WTC11 (cell line): ENCODE measurements at places on chromosomes 2 and 18. TPM values are rescaled to one million over a fixed set of nuclear protein-coding genes. Genes with fewer than 3 reads are reported as not detected.

Gene SLC66A2
- total RNA-seq, result 15.1 to 20.9 TPM (median 18.6 TPM) in 3 replicates

GRCh38 chr2:239715202-239715601 lies 309.9 kb downstream of the NDUFA10 start:
- no peak for DNase-seq

Gene ITGB6
- 0.07 to 0.14 TPM in 2 of 3 replicates, not detected in the other for total RNA-seq

Gene MPP4
- not detected in 3 replicates for total RNA-seq

Gene VAMP5
- 6.3 to 7.4 TPM (median 7.0 TPM) in 3 replicates for total RNA-seq

Gene PID1
- total RNA-seq, result 1.2 to 2.6 TPM (median 1.3 TPM) in 3 replicates

GRCh38 chr2:80469428-80469827 lies 164.9 kb upstream of the LRRTM1 start:
- no peak for DNase-seq

Gene ADCY3
- 37.1 to 41.7 TPM (median 39.4 TPM) in 3 replicates for total RNA-seq

DNA sequence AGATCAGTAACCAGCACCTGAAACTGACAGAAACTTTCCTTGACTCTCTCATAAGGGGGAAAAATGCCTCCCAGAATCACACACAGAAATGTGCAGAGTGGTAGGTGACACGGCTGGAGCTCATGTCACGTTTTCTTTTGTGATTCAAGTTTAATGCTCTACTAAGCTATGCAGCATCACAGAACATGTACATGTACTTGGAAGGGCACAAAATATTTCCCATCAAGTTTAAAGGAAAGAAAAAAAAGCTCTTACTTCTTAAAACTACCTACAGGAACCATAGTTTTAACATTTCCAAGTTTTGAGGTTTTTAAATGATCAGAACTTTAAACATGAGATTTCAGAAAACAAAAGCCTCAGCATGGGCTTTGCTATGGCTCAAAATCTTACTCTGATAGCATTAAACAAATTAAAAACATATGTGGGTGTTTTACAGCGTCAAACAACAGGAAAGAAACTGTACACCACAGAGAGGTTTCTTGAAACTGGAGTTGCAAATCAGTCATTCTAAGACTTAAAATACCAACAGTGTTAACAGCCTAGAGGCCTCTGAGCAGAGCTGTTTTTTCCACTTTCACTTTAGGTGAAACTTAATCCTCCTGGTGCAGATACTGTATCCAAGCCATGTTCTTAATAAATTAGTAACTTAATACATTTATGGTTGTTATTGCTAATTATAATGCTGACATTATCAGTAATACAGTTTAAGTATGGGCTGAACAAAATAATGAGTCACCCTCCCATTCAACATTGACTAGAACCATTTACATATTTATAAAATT lies 30.1 kb downstream of the MBP start:
- DNase-seq, result no peak

Gene ARHGEF4
- total RNA-seq, result 18.1 to 21.8 TPM (median 19.5 TPM) in 3 replicates

GRCh38 chr2:56713161-56713676 lies 529.4 kb downstream of the CCDC85A start:
- no peak for DNase-seq

GRCh38 chr2:129877289-129877741 lies 102.2 kb upstream of the RAB6C start:
- peak; percentile 88 for DNase-seq

DNA sequence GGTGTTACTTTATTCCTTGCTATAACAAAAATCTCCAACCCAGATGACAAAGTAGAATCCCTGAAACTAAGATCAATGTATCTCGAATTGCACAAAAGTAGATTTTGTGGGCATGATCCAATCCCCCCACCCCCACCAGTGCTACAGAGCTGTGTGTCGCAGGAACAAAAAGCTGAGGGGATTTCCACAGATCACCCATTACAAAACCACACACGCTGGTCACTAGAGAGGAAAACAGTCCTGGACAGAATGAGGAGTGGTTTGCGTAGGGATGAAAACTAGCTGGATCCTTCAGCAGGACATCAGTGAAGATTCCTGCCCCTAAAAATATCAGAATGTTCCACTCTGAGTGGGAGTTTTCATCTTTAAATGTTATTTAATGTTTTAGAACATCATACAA lies 165.3 kb upstream of the STK17B start:
- no peak for DNase-seq

- DNase-seq, result no peak
Measured at GRCh38 chr18:10798727-10799550, 273.1 kb downstream of the NAPG start.

Gene GNAL
- 22.3 to 26.7 TPM (median 23.9 TPM) in 3 replicates for total RNA-seq

DNA sequence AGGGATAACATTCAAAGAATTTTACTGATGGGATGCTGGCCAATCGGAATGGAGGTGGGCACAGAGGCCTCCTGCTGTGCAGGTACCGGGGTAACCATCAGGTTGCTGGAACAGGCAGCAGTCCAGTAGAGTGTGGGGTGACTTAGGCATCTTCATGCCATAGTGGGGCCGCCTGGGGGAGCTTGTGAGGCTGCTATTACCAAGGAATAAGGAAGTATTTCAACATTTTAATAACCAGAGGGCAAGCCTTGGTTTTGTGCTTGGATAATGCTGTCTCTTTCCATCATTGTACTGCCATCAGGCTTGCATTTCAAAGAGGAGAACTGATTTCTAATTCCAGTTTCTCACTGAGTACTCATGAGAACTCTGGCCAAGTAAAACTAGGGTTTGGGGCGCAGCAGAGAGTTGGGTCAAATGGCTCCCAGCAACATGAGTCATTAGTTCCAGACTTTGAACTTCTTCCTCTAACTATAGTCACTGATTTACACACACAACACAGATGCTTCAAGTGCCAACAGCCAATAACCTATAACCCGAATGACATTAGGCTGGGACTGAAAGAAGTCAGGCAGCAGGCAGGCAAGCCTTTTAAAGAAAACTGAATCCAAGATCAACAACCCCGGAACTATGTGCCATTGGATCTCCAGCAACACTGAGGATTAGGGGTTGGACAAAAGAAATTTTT lies 56.1 kb upstream of the FHL2 start:
- DNase-seq, result peak; percentile 61

Gene SERPINB10
- not detected in 3 replicates for total RNA-seq

- DNase-seq, result no peak
Measured at GRCh38 chr2:10385933-10386773, 62.0 kb downstream of the ODC1 start.

DNA sequence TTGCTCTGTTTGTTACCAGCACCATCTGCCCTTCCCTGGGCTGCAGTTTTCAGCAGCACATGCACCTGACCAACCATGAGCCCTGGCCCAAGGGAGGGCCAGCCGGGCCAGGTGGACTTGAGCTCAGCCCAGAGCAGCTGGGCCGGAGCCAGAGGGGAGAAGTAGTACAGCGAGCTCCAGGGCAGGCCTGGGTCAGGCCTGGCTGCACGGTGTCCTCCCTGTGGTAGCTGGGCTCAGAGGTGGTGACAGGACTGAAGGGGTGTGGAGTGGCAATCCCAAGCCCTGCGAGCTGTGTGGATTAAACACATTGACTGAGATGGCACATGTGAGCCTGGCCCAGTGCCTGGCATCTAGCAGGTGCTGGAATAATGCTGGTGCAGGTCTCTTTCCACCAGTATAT lies 222.2 kb downstream of the GLI2 start:
- no peak for DNase-seq

GRCh38 chr18:77250926-77251729 lies 1.5 kb downstream of the GALR1 start:
- DNase-seq, result peak; percentile 61

Gene FBLN7
- total RNA-seq, result 0.55 to 0.96 TPM (median 0.80 TPM) in 3 replicates

Gene INHBB
- 0.14 to 0.26 TPM (median 0.21 TPM) in 3 replicates for total RNA-seq

GRCh38 chr18:34729264-34729663 lies 19.2 kb downstream of the DTNA start:
- DNase-seq, result peak; percentile 45

Gene PSMA8
- not detected in 3 replicates for total RNA-seq

- no peak for DNase-seq
Measured at GRCh38 chr18:63187223-63187574, 132.4 kb downstream of the BCL2 start.

DNA sequence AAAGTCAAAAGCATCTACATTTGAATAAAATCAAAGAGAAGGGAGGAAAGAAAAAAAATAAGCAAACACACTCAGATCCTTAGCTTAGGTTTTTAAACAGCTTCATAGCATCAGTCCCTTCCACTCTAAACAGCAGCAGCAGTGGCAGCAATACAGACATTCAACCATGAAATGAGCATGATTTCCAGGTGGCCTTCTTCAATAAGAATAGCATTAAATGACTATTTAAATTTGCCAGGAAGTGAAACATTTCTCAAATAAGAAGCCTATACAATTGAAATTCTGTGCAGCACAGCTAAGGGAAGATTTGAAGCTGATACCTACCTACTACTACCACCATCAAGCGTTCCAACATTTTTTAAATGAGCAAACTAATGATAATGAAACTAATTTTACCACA lies 138.1 kb upstream of the REG3G start:
- DNase-seq, result no peak

Gene ASB18
- not detected in 3 replicates for total RNA-seq

DNA sequence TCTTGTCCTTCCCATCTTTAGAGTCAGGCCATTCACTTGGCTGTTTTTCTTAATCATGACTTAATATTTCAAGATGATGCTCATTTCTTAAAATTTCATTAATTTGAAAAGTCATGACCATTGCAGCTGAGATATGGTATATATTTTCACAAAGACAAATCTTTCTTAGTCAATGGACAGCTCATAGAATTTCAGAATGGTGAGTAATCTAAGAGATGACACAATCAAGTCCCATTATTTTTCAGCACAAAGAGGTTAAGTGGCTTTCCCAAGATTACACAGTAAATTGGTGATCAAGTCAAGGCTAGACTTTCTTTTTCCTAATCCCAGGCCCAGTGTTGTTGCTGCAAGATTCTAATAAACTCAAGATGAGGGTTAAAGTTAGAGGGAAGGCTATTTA lies 34.4 kb upstream of the NT5C1B start:
- DNase-seq, result no peak

- DNase-seq, result peak; percentile 85
Measured at GRCh38 chr2:127859712-127860085, 1.7 kb upstream of the POLR2D start.

- no peak for DNase-seq
Measured at GRCh38 chr2:171762879-171763573, 75.8 kb downstream of the DYNC1I2 start.

DNA sequence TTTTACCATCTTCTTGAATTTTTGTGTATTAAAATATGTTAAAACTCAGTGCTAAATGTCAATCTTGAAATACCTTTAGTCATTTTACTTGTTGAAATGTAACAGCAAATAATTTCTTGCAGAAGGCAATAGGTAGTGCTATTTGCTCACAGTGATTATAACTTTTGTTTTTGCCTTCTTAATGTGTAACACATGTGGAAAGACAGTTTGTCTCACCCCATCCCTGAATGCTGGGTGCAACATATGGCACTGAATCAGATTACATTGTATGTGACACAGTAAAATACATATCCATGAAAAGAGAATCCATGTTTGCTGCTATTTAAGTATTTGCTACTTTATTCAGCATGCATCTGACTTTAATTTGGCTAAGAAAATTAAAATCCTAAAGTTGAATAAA lies 35.3 kb downstream of the FRZB start:
- no peak for DNase-seq

Gene CSRNP3
- total RNA-seq, result 7.3 to 8.0 TPM (median 8.0 TPM) in 3 replicates
